ENCODE measurements at places on chromosomes 12 and 14.

DNA sequence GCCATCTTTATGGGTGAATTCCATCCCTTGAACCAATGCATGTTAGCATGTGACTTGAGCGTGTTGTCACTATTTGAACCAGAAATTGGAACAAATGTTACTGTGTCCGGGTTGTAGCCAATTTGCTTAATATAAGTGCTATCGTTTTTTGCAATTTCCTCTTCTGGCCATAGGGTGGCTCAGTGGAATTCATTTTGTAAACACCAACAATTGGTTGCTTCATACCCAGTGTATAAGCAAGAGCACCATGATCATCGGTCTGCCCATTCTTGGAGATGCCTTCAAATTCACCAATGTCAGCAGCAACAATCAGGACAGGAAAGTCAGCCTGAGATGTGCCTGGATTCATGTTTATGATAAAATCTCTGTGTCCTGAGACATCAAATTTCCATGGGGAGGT, 5.0 kb upstream of the NEDD1 start:
- DNase-seq: no peak

DNA sequence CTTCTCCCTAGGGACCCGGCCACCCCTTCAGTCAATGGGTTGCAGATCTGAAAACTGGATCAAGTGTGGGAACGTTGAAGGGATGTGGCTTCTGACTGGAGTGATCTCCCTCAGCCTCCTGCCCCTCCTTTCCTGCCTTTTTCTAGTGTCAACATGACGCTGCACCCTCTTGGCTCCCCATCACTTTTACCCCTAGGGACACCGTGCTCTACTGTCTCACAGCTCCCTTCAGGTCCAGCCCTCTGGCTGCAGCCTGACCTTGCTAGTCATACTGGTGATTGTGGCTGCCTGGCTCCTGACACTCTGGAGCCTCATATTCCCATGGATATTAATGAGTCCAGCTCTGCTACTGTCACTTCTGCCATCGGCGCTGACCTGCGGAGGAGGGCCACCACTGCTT, 51.5 kb upstream of the RASSF3 start:
- no peak for DNase-seq

DNA sequence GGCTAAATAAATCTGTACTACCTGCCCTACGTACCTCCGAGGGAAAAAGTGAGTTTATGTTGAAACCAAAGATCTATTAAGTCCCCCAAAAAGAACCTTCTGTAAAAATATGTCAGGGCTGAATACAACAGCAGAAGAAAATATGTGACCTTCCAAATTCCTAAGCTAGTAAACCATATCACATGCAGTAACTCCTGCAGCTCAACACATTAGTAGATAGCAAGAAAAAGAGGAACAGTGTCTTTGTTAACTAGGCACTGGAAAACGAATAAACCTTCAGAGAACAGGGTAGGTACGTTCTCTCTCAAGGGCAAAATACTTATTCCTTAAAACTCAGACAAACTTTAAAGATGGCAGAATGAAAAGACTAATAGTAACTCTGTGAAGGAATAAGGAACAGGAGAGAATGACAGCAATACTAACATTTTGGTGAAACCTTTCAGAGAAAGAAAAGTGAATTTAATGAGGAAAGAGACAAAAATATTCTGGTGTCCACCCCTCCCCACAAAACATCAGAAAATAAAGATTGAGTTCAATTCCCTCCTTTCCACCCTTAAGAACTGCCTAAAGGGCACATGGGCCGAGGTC, 18.0 kb downstream of the CBX5 start:
- no peak for DNase-seq

DNA sequence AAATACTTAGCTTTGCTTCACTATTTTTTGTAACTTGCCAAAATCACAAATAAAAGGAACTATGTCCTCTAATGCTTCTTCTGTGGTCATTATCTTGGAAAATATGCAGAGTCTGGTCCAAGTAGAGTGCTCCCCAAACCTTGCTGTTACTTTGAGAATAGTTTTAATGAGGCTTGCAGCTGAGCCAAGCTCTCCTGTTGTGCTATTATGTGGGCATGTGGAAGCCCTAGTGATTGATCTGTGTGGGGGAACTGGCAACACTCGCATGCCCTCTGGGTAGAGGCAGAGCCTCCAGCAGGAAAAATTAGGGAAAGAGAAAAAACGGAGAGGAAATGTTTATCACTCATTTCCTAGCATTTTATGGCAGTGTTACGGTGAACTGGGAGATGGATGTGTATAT, 473.1 kb downstream of the EGLN3 start:
- DNase-seq: no peak

- DNase-seq: no peak
These were observed 55.6 kb upstream of the MYBPC1 start for GRCh38 chr12:101539148-101539547.

DNA sequence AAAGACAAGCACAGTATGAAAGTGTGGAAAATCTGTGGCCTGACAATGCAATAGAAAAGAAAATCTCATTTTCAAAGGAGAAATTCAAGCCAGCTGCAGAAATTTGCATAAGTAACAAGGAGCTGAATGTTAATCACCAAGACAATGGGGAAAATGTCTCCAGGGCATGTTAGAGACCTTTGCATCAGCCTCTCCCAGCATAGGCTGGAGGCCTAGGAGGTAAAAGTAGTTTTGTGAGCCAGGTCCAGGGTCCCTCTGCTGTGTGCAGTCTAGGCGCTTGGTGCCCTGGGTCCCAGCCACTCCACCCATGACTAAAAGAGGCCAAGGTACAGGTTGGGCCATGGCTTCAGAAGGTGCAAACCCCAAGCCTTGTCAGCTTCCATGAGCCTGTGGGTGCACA, 58.3 kb downstream of the TESPA1 start:
- DNase-seq: no peak
